ENCODE measurements at places on chromosomes 2 and 18.

GRCh38 chr2:20110383-20110782, 59.0 kb upstream of the LAPTM4A start:
- no peak for DNase-seq

DNA sequence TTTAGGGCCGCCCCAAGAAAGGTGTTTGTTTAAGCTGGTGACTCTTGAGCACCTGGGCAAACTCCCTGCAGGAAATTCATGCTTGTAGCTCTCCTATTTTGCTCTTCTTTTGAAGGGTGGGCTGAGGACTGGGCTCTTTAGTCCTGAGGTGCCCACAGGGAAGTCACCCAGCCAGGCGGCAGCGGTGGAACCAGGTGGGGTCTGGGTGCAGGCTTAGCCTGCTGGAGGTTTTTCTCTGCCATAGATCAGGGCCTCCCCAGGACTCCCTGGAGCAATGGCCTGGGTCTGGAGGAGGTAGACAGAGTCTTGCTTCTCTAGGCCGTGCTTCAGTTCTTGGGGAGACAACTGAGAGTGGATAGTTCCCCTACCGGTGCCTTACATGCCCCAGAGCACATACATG, 99.9 kb downstream of the CLIP4 start:
- DNase-seq = no peak

- no peak for DNase-seq
Observed at GRCh38 chr2:233116946-233117345, 56.8 kb downstream of the INPP5D start.

GRCh38 chr2:42830922-42831574, 38.7 kb upstream of the HAAO start:
- DNase-seq = no peak

- no peak for DNase-seq
Observed at GRCh38 chr2:208064220-208064961, 39.1 kb upstream of the PLEKHM3 start.
